Left kidney (tissue), 8 donors: ENCODE measurements at places on chromosomes 2 and 18.
A peak's percentile ranks its signal among the peaks of the same experiment; 100 is the strongest.

DNA sequence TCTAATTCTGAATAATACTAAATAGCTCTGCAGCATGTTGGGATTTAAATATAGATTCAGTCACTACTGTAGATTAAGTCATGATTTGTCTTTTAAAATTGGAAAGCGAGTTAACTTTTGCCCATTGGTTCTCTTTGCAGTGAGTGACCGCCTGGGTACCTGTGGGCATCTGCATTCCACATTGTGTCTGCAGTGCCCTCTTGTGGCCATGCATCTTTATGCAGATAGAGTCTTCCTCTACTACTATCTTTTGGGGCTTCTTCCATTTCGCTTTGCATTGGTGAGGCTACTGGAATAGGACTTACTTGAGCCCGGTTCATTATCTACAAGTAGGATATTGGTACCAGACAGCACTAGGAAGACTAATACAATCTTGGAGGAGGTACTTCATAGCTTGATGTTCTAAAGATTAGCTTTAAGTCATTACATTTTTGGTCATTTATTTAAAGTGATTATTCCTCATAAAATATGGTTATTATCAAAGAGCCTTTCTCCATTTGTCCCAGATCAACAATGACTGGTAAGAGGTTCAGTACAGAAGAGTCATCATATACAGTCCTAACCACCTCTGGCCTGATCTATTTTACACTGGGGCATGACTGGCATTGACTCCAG, 203.0 kb downstream of the SOCS6 start:
- peak; percentile 27 for DNase-seq

- no peak for DNase-seq
Measured at GRCh38 chr2:100184055-100184737, 41.8 kb upstream of the AFF3 start.

DNA sequence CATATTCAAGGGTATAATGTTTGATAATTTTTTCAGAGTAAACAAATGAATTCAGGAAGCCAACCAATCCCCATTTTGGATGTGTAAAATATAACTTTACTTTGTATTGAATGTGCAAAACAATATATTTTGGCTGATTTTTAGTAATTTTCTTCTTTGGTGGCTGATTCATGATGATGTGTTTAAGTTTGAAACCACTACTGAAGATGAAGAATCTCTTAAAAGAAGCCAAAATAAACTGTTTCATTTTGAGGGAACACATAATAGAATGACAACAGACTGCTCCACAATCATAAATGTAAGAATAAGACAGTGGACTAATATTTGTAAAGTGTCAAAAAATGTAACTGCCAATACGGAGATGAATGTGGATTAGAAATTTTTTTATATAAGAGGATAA, 52.5 kb upstream of the TRIM43 start:
- DNase-seq: no peak

GRCh38 chr2:206212673-206213513, 53.2 kb downstream of the EEF1B2 start:
- DNase-seq: no peak

GRCh38 chr2:71671895-71672825, 218.8 kb downstream of the DYSF start:
- no peak for DNase-seq

GRCh38 chr2:226913641-226914040, 77.8 kb downstream of the RHBDD1 start:
- no peak for DNase-seq

- no peak for DNase-seq
Measured at GRCh38 chr2:40317046-40317445, 134.8 kb downstream of the SLC8A1 start.

DNA sequence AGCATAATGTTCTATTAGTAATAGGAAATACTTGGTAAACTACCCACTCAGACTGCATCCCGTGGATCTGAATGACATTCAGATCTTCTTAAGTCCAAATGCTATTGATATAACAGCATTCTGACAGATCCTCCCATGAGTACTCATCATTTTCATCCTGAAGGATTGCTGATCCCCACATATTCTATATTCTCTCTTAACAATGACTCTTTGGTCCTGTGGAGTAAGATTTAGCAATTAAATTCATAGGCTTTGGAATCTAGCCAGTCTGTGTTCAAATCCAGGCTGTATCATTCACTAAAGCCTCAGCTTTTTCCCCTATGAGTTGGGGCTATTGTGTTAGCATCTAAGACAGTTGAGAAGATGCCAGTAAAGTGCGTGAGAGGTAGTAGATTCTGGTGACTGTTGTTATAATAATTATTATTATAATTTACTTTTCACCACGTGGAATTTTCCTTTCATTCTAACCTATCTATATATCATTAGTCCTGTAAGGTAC, 591.3 kb upstream of the SYT4 start:
- no peak for DNase-seq

DNA sequence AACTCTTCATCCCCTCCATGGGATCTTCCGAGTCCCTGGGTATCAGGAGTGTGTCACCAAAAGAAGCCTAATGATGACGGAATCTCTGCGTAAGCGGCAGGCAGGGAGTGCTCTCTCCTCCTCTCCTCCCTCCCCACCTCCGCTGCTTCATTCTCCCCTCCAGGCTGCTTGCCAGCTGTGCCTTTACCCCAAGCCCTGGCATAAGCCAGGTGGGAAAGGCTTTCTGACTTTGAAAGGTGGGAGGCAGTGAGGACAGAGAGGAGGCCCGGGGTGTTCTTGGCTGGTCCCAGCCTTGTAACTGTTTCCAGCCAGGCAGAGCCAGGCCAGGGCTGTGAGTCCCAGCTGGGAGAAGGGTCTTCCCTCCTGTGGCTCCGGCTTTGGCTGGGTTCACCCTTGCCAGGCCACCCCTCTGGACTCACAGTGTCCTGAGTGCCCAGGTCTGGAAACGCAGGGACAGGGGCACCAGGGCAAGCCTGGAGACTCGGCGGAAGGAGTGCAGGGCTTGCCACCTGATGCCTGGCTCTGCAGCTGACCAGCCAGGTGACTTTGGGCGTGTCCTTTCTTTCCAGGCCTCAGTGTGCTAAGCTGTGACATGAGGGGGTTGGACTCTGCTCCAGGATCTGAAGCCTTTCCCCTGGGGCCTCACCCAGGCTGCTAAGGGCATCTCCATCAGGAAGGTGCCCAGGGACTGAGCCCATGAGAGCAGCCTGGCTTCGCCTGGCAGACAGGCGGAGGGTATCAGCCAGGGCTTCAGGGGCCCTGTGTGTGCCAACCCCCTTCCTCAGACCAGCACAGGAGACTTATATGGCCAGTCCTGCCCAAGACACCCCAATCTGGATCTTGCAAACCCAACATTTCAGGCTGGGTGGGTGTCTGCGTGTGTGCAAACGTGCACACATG, 32.7 kb upstream of the HPCAL1 start:
- no peak for DNase-seq

- DNase-seq: no peak
Measured at GRCh38 chr18:57973889-57974288, 70.1 kb upstream of the NEDD4L start.

DNA sequence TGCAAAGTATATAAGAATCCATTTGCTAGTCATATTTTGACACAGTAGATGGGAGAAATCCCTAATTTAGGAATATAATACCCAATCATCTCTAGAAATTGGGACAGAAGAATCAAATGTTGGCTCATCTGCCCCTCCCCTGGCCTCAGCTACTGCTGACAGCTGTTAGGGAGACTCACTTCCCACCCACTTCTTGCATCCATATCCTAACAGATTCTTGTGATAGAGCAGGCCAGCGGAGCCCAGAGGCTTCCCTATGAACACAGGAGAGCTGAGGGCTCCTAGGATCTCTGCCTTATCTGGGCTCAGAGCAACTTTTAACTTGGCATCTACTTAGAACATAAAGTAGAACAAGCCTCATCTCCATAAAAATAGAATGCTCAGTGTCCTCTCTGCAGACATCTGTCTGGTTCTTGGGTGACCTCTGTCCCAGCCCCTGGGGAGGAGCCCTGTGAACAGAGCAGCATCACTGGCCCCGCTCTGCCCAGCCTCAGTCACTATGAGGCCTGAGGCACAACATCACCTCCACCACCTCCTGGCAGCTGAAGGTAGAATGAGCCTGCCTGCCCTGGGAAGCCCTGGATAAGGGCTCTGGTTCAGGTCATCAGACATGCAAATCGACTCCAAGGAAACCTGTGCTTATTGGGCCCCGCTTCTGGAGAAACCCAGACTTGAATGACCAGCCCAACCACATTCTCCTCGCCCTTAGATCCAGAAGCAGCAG, 229.7 kb downstream of the ANKRD36B start:
- DNase-seq: peak; percentile 1

GRCh38 chr18:45777393-45777792, 48.1 kb upstream of the SIGLEC15 start:
- DNase-seq: no peak

DNA sequence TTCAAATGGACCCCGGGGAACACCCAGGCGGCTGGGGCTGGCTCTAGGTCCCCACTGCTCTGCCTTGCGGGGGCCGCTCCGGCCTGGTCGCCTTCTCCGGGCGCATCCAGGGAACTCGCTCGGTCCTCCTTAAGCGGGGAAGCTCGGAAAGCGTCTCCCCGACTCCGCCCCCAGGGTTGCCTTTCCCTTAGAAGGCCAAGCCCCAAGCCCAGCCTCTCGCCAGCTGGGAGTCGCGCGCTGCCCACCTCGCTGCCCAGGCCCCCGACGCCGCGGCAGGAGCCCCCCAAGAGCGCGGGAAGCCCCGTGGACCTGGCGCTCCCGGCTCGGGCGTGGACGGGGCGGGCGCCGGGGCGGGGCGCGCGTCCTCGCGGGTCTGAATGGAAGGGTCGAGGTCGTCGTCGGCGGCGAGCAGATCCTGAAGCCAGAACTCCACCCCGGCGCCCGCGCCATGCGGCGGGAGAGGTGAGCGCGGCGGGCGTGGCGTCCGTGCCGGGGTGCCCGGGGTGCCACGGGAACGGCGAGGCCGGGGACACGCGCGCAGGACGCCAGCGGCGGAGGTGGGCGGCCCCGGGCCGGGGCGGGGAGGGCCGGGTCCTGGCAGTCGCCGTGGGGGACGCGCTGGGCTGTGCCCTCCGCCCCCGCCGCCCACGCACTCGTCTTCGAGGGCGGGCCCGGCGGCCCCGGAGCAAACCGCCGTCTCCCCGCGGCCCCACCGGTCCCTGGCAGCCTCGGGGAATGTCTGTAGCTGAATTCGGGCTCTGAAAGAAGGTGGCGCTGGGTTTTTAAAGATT, at the start of gene BOK:
Gene BOK (plus strand): TSS at position 214 of the 791 bp plus-strand sequence. CDS start 739 bp downstream, outside the sequence.
- DNase-seq: no peak

DNA sequence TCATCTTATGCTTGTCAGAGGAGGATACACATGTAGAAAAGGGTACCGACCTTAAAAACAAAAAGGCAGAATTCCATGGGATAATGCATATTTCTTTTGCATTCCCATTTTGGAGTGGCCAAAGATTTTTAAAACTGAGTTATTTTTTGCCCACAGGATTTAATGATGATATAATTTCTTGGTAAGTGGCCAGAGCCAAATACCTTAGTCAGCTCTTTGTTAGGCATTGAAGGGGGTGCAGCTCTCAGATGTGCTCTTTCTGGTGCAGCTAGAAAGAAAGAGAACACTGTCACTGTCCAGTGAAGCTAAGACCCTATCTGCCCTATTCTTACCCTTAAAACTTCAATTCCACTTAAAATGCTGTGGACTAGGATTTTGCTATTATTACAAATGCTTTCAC, 10.8 kb downstream of the COQ10B start:
- DNase-seq: no peak

DNA sequence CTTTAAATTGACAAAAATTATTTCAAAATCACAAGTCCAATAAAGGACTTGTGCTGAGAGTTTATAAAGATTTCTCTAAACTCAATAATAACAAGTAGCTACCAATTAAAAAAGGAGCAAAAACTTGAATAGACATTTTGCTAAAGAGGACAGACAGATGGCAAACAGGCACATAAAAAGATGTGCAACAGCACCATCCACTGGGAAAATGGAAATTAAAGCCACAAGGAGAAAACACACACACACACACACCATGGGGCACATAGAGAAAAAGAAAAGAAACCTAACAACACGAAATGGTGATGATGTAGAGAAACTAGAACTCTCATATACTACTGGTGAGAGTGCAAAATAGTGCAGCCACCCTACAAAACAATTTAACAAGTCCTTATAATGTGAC, 12.6 kb upstream of the SLC9A4 start:
- DNase-seq: no peak

DNA sequence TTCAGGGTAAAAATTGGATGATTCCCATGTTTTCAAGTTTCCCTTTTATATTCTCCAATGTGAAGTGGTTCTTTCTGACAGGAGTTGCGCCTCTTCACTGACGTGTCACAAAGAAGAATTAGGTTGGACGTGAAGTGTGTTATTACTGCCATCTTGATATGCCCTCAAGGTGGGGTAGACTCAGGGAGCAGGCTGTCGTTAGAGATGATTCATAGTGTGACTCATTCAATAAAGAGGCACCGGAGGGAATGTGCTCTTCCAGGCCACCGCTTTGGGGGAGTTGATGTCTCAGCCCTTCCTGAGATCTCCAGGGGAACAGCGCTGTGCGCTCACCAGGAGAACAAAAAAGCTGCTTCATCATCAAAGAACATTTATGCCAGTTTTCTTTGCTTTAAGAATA, 3.6 kb upstream of the DGKD start:
- DNase-seq: no peak

- no peak for DNase-seq
Measured at GRCh38 chr18:37484983-37485834, 80.4 kb downstream of the CELF4 start.

GRCh38 chr2:20483194-20483895, 36.5 kb downstream of the RHOB start:
- DNase-seq: no peak

DNA sequence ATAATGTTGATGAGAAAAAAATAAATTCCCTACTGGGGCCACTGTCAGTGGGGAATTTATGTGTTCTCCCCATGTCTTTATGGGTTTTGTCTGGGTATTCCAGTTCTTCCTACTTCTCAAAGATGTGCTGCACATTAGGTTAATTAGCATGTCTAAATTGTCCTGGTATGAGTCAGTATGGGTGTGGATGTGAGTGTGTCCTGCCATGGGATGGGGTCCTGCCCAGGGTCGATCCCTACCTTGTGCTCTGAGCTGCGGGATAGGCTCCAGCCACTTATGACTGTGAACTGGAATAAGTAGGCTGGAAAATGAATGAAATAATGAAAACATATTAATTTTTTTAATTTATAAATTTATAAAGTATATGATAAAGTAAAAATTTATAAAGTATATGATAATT, 167.5 kb downstream of the UBR3 start:
- no peak for DNase-seq

- no peak for DNase-seq
Measured at GRCh38 chr2:221123396-221123795, 448.7 kb downstream of the EPHA4 start.

- no peak for DNase-seq
Measured at GRCh38 chr2:1922402-1923025, 178.2 kb upstream of the PXDN start.

- peak; percentile 21 for DNase-seq
Measured at GRCh38 chr18:3397031-3397750, 52.8 kb upstream of the TGIF1 start.

DNA sequence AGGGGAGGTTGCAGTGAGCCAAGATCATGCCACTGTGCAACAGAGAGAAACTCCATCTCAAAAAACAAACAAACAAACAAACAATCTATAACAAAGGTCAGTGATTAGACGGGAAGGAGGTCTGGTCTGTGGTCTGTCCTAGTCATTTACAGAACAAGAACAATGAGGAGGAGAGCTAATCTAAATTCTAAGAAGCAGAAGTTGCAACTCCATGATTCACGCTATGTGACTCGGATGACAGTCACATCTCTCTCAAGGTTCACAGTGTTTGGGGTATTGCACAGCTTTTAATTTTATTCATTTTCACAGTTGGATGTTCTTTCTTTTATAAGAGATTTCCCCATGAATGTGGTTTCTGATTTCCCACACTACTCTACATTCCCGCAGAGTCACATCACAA, 218.7 kb upstream of the PIEZO2 start:
- DNase-seq: no peak
